ENCODE measurements at places on chromosomes 1 and 21.

DNA sequence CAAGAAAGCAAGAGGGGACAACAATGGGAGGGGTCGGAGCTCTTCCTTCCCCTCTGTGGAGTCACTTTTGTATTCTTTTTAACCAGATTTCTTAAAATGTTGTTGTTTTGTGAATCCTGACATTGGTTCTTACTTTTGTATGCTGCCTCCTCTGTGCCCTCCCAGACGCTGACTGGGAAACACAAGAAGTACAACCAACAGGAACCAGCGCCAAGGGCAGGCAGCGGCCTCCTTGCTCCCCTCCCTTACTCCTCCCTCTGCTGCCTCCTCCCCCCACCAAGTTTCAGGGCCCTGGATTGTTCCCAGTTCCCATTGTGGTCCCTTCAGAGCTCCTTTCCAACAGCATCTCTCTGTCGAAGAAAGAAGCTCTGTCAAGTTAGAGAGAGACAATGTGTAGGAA is 111.1 kb downstream of the BRINP2 start:
- no peak for DNase-seq

- DNase-seq = no peak
Observed at GRCh38 chr1:24489674-24490073, 13.0 kb upstream of the RCAN3 start.

DNA sequence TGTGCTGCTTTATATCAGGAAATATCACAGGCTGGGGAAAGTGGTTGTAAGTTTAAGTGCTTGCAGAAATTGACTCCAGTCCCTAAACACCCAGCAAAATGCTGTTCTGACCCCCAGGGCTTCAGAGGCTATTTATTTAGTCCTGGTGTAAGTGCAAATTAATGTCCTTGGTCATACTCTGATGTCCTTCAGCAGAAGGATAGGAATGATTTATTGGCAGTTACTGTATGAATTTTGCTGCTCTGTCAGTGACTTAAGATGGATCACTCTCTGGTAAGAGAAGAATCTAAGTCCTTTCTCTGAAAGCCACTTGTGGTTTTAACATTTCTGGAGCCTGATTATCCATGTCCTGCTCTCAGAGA is 21.9 kb downstream of the FAM20B start:
- no peak for DNase-seq

DNA sequence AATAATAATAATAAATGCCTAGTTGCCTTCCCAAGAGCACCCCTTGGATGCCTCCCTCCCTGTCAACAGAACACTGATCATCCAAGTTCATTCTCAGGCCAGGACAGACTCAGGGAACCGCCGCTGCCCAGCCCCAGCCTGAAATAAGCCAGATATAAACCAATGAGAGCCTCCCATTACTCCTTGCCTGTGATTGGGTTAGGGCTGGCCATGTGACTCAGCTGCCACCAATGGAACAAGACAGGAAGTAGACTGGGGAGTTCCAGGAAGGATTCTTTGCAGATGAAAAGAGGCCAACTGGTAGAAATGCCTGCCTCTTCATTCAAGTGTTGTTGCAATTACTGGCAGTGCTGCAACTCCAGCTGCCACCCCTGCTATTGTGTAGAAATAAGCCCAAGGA is 146.4 kb upstream of the TIAM1 start:
- no peak for DNase-seq

- no peak for DNase-seq
Observed at GRCh38 chr21:35873441-35873840, 186.9 kb downstream of the SETD4 start.

DNA sequence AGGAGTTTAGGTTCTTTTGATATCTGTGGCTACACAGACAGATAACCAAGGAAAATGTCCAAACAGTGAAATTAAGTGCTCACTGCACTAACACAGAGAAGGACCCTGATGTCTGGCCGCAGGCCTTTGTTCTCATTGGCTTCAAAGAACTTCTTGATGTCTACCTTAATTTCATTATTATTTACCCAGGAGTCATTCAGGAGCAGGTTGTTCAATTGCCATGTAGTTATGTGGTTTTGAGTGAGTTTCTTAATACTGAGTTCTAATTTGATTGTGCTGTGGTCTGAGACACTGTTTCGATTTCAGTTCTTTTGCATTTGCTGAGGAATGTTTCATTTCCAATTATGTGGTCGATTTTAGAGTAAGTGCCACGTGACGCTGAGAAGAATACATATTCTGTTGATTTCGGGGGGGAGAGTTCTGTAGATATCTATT is 15.2 kb upstream of the LGALS8 start:
- no peak for DNase-seq

DNA sequence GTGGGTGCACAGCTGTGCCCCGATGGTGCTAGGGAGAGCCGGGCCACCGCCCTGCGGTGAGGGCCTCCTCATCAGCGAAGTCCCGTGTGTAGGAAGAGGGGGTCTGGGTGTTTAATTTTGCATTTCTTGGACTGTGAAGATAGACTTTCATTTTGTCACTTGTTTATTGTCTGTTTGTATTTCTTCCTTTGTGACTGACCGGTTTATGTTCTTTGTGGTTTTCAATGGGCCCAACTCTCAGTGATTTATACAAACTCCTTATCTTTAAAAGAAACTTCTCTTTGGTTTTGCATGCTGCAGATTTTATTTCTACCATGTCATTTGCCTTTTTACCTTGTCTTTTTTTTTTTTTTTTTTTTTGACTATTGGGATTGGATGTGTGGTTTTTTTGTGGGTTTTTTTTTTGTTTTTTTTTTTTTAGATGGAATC is 65.1 kb downstream of the COL18A1 start:
- DNase-seq = no peak

DNA sequence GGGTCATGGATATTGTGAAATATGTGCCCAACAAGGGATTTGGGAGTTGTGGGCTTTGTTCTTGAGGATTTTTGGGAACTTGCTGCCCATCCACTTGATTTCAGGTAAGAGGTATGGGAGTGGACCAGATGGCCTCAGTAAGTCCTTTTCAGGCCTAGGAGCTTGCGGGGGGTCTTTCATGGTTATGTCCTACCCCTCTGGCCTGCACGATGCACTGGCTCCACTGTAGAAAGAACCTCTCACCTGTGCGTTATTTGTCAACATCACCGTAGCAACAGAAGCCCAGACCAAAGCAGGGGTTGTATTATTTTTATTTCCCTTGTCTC is 8.6 kb downstream of the RIIAD1 start:
- DNase-seq = no peak

DNA sequence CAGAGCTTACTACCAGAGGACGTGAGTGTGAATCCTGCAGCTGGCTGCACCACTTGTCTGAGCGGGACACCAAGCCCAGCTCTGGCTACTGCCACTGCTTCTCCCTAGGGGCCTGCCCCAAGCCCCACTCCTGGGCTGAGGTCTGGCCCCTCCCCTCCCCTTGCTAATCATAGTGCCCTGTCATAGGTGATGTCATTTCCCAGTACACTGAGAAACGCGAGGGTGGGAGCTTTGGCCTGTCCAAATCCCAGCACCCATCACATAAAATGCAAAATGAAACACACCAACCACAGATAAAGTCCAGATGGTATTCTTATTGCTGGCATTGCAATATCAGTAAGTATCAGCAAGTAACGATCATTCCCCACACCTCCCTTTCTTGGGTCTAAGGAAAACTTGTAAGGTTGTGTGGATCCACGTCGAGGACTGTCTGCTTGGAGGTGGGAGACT is 77.7 kb downstream of the TOMM20 start:
- DNase-seq = peak; percentile 58

GRCh38 chr1:2587071-2587859 is 688 bp downstream of the PRXL2B start:
- DNase-seq = peak; percentile 61

- no peak for DNase-seq
Observed at GRCh38 chr1:204380293-204380831, 20.6 kb upstream of the PLEKHA6 start.

DNA sequence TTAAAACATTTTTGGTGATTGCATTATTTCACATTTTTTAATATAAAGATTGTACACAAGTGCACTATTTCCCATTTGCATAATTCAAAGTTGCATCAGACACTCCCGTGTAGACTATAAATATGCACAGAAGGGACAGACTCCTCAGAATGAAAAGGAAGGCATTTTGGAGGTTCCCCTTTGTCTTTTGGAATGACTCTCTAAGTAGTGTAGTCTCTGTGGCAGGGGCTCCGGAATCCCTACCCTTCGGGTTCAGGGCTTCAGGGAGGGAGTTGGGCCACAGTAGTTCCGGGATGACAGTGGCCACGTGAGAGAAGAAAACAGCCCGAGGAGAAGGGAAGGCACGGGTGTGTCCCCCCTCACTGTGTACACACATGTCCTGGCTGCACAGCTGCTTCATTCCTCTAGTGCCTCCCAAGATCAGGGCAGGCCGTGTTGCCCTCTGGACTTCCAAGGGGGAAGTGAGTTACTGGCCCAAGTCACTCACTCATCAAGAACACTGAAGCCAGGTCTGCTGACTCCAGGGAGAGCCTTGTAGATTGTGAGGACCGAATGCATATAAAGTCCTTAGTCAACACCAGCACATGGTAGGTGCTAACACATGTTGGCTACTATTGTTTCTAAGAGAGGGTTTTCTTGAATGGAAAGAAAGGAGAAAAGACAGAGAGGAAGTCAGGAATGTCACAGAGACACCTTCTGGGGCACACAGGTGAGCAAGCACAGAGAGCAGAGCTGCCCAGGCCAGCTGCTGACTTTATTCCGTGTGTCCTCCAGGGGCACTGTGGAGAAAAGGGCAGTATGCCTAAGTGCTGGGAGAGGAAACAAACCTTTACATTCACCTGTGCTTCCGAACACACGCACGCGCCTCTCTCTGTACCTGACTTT is 39.8 kb downstream of the LHX4 start:
- no peak for DNase-seq

GRCh38 chr1:221839321-221839720 is 97.4 kb upstream of the DUSP10 start:
- DNase-seq = no peak

DNA sequence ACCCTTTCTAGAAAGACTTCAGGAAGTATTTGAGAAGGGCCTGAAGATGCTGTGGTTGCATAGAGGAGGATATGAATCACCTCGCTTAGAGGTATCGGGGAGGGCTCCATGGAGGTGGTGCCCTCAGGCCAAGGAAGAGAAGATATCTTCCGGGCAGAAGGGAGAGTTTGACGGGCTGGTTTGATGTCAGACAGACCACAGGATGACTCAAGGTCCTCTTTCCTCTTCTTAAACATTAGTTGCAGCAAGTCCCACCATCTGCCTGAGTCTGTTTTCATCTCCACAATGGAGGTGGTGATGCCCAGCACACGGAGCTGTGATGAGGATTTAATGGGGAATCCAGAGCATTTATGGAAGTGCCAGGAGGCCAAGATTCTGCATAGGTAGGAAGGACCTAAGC is 25.1 kb upstream of the RUNX3 start:
- DNase-seq = no peak

- peak; percentile 27 for DNase-seq
Observed at GRCh38 chr1:245086389-245086969, 68.3 kb upstream of the KIF26B start.

DNA sequence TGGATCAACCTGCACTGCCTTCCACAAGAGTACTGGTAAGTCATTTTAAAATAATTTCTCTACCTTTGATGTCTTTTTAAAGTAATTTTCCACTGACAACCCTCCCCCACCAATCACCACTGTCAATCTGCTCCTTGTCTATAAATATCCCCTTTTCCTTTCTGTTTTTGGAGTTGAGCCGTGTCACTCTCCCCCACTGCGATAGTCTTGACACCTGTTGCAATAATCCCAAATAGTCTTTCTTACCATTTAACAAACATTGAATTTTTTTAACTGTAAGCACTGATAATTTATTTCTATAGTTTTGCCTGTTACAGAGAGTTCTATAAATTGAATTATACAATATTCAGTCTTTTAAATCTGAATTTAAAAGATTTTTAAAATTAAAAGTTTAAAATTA is 420.9 kb downstream of the COL11A1 start:
- DNase-seq = no peak

DNA sequence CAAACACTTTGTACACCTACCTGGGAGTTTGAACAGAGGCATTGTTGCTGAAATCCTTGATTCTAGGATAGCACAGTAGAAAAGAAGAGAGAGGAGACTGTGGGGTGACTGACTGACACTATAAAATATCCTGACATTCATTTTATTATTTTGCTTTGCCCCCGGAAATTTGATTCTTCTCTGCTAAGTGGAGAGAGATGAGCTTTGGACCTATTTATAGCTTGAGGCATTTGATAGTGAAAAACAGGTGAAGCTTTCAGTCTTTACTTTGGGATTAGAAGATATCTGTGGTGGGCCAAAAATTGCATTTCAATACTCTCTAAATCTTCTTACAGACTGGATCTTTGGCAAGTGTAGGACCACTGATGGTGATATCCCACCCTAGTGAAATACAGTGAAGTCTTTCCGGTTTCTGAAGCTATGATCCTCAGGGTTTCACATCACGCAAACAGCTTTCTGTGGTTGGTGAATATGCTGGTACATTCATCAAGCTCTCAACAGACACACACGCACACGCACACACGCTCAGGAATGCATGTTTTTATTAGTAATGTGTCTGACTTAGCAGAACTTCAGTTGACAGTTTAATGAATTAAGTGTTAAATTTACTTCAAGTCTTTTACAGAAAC is at the start of gene AMPD1:
TSS of gene AMPD1 (minus strand) at position 117 of the 629 bp plus-strand sequence. CDS start at position 42, 75 bp downstream.
- DNase-seq = no peak

DNA sequence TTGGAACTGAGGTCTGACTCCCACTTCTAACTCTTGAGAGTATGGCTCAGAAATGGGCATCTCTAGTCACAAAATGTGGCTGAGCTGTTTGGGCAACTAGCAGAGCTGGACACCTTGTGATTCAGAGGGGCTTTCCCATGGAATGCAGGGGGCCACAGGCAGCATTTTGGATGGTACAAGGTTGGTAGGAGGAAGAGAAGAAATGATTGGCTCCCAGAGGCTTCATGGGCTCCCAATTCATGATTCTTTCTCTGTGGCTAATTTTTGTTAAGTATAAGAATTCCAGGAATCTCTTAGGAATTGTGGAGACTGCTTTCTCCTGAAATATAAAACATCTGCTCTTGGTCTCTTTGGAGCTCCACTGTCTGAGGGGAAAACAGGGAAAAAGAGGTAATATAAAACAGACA is 49.7 kb downstream of the PBX1 start:
- peak; percentile 51 for DNase-seq

DNA sequence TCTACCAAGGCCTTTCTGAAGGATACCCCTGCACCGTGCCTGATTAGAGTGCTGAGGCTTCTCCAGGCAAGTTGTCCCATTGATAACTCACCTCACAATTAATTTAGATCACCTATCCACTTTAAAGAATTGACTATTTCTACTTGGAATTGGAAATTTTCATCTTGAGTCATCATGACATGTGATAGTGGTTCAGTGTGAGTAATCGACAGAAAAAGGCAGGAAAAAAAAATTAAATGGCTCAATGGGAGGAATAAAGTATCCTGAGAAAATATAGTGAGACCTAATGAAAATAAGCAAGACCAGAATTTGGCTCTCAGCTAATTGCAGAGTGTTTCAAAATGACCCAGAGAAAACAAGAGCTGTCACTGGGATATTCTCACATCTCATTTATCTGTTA is 222.4 kb upstream of the C8B start:
- no peak for DNase-seq

Measured in hepatic stellate cell (primary cell).